ENCODE measurements at places on chromosomes 4 and X.
A peak's percentile ranks its signal among the peaks of the same experiment; 100 is the strongest.

DNA sequence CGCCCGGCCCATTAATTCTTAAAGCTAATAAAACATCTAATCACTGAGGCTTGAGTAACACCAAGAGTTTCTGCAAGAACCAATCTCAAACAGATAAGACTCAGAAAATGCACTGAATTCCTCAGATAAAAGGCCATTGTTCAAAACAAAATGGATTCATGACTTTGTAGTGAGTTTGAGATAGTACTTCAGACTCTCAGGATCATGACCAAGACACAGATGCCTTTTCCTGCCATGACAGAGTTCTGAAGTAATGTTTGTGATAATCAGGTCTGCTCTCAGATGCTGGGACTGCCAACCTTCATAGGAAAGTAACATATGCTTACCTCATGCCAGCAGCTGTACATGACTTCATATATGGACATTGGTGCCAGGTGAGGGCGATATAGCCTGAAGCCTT lies 54.6 kb downstream of the NIPAL1 start:
- peak; percentile 7 for DNase-seq

GRCh38 chr4:112938461-112939058 lies 110.9 kb upstream of the ANK2 start:
- DNase-seq, result peak; percentile 49

GRCh38 chrX:148380107-148380506 lies 120.3 kb upstream of the AFF2 start:
- DNase-seq, result no peak

DNA sequence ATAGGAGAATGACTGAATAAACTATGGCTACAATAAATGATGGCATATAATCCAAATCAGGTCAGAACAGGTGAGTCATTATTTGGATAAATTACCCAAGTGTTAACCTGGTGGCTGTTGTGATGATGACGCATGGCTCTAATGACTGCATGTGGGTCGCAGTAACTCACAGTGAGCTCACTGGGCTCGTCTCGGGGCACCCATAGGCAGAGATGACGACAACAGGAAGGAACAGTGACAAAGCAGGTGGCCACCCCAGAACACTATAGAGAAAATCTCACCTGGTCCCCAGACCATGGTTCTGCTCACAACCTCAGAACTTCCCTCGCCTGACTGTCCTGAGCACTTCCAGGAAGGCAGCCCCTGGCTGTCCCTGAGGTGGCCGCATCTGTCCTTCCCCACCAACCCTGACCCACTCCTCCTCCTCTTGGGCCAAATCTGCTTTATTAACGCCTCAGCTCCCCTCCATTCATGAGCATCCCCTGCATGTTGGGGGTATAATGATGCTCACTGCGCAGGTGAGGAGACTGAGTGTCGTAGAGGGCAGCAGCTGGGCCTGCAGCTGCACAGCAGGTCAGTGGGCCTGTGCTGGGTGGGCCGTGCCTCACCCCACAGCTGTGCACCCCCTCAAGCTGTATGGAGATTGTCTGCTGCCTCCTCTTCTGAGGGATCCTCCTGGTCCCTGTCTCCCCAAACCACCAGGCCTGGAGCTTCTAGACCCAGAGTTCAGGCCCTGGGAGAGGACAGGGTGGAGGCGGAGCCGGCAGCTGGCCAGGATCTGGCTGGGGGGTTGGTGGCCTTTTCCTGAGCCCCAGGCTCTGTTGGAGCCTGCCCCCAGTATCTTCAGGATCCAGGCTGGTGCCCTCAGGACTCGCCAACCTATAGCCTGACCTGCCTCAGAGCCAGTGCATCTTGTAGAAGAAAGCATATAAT lies 30.9 kb upstream of the FAM156A start:
- no peak for DNase-seq

- peak; percentile 50 for DNase-seq
These were observed 88.4 kb upstream of the SLC7A11 start for GRCh38 chr4:138330531-138330930.

GRCh38 chr4:47484168-47484567 lies 907 bp upstream of the ATP10D start:
- no peak for DNase-seq

GRCh38 chr4:111717921-111718320 lies 427.3 kb upstream of the FAM241A start:
- DNase-seq, result peak; percentile 3

- no peak for DNase-seq
These were observed 113.5 kb upstream of the USP9X start for GRCh38 chrX:40971736-40972135.

GRCh38 chr4:620201-620600 lies 5.2 kb upstream of the PDE6B start:
- no peak for DNase-seq

DNA sequence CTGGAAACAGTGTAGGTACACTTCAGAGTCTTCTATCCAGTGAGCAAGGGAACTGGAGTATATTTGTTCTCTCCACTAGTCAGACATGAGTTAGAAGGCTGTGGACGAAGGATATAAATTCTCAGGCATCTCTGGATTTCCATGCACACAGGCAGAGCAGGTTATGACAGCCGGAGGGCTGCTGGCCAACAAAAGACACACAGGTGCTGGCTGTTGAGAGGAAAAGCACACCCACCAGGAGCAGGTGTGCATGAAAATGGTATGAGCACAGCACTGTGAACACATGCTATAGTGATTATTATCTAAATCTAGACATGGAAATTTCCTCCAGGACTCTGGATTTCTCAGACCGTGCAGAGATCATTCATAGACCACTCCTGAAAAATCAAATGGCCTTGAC lies 444.7 kb upstream of the RPS6KA3 start:
- DNase-seq, result no peak

GRCh38 chr4:15428611-15429010 lies 778 bp downstream of the C1QTNF7 start:
- no peak for DNase-seq

DNA sequence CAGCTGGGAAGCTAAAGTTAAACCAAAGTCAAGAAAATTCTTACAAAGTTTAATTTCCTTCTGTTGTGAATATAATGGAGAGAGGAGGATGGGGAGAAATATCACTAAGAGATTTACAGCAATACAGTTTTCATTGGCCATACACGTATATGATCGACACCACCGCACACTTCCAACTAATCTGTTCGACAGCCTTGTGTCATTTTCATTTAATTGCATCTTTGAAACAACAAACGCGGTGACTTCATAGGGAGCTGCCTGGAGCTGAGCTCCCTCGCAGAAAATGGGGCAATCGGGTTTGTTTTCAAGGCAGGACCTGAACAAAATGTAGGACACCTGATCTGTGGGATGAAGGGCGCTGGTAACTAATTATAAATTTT lies 1.3 kb downstream of the PTPN13 start:
- DNase-seq, result peak; percentile 65

DNA sequence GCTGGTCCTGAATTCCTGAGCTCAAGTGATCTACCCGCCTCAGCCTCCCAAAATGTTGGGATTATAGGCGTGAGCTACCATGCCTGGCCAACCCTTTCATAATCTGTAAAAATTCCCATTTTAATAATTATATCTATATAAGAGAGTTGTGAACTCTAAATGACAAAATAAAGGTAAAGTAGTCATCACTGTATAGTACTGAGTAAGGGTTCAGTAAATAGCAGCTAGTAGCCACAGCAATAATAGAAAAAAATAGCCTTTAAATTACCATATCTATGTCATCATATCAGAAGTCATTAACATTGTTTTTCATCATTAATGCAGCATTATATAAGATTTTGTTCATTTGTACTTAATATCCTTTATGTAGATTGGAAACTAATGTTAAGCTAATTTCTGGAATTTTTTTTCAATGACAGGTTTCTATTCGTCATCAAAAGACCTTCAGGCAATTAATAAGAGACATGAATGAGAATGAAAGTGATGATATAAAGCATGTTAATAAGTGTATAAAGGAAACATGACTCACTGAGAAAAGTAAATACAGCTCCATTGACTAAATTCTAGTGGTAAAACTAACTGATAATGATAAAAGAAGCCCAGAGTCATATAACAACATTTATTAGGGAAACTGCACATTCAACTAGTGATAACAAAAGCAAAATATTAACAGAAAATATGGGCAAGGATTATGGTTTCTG lies 85.9 kb upstream of the UGT8 start:
- no peak for DNase-seq

- no peak for DNase-seq
These were observed 4.9 kb downstream of the SEL1L3 start for GRCh38 chr4:25857851-25858400.

DNA sequence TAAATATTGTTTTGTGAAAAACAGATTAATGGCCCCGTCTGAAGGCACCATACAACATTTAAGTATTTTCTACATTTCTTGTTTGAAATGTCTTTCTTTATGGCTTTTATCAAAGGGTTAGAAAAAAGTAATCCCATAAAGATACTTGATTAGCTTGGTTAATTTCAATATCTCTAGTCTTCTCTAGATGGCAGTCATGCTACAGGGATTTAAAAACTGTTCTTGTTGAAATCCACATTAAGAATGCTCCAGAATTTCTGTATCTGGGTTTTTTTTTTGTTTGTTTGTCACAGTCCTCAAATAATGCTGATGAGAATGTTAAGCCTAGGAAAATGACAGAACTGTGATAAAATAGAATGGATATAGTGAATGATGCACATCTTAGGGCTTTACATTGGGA lies 109.0 kb upstream of the AADAT start:
- no peak for DNase-seq

- DNase-seq, result no peak
These were observed 621.5 kb upstream of the HTR2C start for GRCh38 chrX:113962343-113962742.

DNA sequence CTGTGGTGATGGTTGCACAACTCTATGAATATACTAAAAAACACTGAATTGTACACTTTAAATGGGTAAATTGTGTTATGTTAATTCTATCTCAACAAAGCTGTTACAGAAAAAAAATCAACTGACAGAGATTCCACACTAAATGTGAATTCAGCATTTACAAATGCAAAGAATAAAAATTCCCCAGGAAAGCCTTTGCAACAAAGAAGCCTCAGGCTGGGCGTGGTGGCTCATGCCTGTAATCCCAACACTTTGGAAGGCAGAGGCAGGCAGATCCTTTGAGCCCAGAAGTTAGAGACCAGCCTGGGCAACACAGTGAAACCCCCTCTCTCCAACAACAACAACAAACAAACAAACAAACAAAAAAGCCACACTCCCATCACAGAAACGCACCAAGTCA lies 8.9 kb downstream of the BCLAF3 start:
- DNase-seq, result no peak

DNA sequence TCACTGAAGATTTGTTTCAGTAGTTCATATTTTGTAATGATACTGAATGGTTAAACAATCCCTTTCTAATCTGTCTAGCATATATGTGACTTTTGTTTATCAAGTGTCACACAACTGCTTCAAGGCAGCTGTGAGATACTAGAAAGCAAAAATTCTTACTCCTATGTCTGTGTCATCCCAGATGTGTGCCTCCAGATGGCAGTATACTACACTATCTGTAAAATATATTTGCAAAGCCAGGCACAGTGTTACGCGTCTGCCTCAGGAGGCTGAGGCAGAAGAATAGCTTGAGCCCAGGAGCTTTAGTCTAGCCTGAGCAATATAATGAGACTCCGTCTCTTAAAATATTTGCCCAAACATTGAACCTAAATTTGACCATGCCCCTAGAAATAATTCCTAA lies 4.0 kb downstream of the NUDT10 start:
- peak; percentile 49 for DNase-seq

DNA sequence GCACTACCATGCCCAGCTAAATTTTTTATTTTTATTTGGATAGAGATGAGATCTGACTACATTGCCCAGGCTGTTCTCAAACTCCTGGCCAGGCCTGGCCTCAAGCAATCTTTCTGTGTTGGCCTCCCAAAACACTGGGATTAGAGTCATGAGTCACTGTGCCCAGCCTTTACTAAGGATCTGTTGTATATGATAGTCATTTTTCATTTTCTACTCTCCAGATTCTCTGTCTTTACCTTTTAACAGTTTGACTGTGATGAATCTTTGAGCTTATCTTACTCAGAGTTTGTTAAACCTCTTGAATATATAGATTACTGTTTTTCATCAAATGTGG lies 161.8 kb downstream of the FNIP2 start:
- peak; percentile 61 for DNase-seq

DNA sequence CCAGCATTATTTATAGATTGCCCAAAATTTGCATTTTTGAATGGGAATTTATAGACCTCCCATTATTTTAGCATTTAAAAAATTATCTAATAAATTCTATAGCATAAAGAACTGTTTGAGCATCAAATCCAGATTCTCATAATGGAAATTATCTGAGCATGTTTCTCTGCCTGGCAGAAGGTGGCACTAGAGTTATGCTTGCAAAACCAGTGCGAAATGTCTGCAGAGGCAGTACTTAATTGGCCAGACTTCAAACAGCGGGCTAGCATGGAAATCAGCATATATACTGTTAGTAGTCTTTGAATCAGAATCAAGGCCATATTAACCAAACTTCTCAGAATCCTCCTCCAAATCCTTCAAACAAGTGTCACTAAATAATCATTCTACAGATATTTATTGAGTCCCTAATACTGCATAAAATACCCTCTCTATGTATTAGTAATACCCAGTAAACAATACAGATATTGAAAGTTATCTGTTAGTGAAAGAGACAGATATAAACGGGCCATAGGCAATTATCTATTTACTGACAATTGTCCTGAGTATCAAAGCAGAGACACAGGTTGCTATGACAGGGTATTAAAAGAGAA lies 78.7 kb upstream of the DCLK2 start:
- peak; percentile 83 for DNase-seq

- DNase-seq, result peak; percentile 88
These were observed at the start of gene FAT1 for GRCh38 chr4:186723292-186724057. FAT1 (minus strand) TSS chr4:186723856; CDS start chr4:186709827, 14,029 bp downstream.

DNA sequence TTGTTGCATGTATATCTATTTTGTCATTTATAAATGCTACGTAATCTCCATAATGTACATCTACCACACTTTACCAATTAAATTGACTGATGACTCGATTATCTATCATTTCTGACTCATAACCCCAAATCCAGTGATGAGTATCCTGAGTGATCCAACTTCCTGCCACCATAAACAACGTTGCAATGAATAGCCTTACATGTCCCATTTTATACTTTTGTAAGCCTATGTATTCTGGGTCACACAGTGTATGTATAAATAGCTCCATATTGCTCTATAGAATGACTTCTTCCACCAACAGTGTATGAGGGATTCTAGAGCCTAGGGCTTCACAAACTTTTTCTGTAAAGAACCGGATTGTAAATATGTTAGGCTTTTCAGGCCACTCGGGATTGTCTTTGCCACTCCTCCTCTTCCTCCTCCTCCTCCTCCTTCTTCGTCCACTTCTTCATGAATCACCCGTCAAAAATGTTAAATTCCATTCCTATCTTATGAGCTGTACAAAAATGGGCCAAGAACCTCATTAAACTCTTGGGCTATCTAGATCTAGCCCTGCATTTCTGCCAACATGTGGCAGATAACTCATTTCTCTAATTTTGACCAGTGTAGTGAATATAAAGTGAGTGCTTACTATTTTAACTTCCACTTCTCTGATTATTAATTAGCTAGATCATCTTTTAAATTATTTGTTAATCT lies 672.2 kb upstream of the AMOT start:
- peak; percentile 75 for DNase-seq

- no peak for DNase-seq
These were observed 2.7 kb upstream of the AMELX start for GRCh38 chrX:11290416-11291102.

GRCh38 chrX:133561251-133561650 lies 146.0 kb upstream of the GPC4 start:
- DNase-seq, result no peak

GRCh38 chr4:23972187-23972586 lies 82.3 kb upstream of the PPARGC1A start:
- DNase-seq, result no peak
